Glutamatergic neuron (in vitro differentiated cells): ENCODE measurements at places on chromosomes 2 and 18.

DNA sequence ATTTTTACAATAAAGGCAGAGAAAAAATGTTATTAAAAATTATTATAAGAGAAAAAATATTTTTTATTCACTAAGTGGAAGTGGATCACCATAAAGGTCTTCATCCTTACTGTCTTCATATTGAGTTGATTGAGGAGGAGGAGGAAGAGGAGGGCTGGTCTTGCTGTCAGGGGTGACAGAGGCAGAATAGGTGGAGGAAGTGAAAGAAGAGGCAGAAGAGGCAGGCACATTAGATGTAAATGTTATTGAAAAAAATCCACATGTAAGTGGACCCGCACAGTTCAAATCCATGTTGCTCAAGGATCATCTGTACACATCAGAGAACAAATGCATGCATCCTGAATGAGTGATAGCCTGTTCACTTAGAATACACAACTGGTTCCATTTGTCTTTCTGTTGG, 6.4 kb upstream of the SPATS2L start:
- DNase-seq: no peak

DNA sequence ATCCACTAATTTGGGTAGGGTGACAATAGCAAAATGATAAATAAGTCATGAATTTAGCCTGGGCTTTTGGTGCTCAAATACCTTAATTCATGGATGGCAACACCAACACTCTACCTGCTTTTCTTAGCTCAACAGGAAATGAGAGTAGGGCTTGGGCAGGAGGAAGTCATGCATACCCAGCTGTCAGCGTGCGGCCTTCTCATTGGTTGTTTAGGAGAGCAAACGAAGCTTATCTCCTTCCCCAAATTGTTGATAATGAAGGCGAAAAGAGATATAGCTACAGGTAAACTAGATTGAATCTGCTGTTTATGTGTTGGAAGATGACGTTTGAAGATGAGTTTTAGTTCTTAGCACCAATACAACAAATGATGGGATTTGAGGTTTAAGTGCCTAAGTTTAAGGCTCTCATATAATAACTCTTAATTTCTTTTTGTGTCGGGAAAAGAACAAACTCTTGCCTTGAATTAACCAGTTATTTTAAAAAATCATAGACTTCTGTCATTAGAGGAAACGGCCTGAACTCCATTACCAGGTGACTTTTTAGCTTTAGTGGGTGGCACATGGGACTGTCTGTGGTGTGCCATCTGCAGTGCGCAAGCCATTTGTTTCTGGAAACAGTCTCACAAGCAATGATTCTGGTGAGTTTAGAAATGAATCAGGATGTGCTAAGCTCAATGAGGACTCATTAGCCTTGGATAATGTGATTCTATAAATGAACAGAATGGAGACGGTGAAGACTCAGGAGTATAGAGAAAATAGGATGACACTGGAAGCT, 19.8 kb downstream of the MAP4K4 start:
- DNase-seq: no peak

GRCh38 chr2:210503725-210504191, 27.2 kb upstream of the LANCL1 start:
- no peak for DNase-seq

- DNase-seq: no peak
Observed at GRCh38 chr2:1718339-1719220, 25.7 kb downstream of the PXDN start.

- DNase-seq: no peak
Observed at GRCh38 chr2:187224989-187225388, 223.1 kb downstream of the CALCRL start.

DNA sequence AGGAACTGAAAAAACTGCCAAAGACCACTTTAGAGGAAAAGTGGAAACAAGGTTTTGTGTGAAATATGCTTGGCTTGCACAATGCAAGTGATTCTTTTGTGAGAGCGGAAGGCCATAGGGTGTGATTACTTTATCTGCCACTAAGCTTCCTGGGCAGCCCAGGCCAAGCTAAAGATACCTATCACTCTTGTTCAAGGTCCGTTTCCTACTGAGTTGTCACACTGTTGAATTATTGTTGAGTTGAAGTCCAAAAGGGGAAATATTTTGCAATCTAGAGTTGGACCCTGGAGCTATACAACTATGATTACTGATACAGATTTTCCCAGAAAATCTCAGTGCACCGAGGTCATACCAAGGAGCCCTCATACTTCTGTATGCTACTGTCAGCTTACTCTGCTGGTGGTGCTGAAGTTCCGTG, 72.7 kb upstream of the CTAGE1 start:
- no peak for DNase-seq

GRCh38 chr2:118103951-118104940, 16.0 kb downstream of the INSIG2 start:
- DNase-seq: no peak
